ENCODE measurements at places on chromosomes 6 and 20. TPM values are rescaled to one million over a fixed set of nuclear protein-coding genes. Genes with fewer than 3 reads are reported as not detected.

PAK5 gene
- not detected for total RNA-seq

PRRT1 gene
- total RNA-seq = not detected

SIRPD gene
- total RNA-seq = 0.18 TPM

TOX2 gene
- 0.98 TPM for total RNA-seq

Data from PC-3 (cell line).